Hematopoietic multipotent progenitor cell (in vitro differentiated cells): ENCODE measurements at places on chromosomes 12 and 14.

- no peak for DNase-seq
These were observed 108.2 kb downstream of the PRICKLE1 start for GRCh38 chr12:42481368-42481767.

- DNase-seq = no peak
These were observed 22.5 kb upstream of the PTGDR start for GRCh38 chr14:52244997-52245396.

GRCh38 chr12:124795081-124795948, 68.3 kb downstream of the SCARB1 start:
- DNase-seq = no peak

DNA sequence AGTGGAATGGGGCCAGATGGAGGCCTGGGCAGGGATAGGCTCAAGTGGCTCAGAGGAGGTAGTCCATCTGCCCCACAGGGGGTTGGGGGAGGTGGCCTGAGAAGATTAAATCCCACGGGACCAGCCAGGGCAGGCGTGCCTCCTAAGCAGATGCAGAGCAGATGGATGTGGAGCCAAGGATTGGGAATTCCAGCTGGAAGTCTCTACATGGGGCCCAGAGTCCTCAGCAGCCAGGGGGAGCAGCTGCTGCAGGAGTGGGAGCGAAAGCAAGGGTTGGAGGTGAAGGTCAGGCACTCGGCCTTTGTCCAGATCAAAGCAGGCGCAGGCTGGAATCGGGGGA, 42.4 kb upstream of the VRK1 start:
- DNase-seq = no peak

- no peak for DNase-seq
These were observed 7.7 kb downstream of the GATC start for GRCh38 chr12:120453977-120454376.

DNA sequence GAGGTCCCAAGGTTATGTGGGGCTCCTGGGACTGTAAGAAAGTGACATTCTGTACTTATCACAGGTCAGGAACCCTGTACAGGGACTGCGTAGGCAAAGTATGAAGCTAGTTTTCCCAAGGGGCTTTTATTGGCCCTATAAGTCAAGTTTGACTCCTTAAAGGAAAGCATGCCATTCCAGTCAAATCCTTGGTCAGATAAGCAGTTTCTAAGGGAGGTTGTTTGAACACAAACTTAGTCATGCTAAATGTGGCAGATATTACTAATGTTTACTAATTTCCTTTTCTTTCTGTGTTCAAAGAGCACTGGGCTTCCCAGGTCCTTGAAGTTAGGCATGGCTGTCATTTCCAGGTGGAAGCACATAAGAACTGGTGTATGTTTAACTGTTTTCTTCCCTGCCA, 472.4 kb downstream of the ATP23 start:
- DNase-seq = no peak

GRCh38 chr14:31106768-31107167, 80.6 kb upstream of the STRN3 start:
- DNase-seq = no peak

GRCh38 chr14:64501411-64502171, 2.0 kb downstream of the ZBTB25 start:
- no peak for DNase-seq

- peak; percentile 43 for DNase-seq
These were observed 59.1 kb upstream of the MED13L start for GRCh38 chr12:116336542-116337065.

DNA sequence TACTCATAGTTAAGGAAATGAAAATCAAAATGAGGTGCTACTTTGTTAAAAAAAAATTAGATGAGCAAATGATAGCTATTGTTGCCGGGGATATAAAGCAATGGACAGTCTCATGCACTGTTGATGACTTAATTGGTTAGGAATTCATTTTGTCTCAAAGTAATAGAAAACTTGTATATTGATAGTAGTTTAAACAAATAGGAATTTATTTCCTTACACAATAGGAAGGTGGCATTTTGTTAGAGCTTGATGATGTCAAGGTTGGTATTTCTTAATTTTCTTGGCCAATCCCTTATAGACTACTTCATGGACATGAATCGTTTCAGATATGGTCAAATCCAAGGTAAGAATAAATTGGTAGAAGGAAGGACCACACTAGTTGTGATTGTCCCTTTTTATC, 7.8 kb downstream of the PRPF39 start:
- no peak for DNase-seq

- DNase-seq = no peak
These were observed 23.3 kb downstream of the PAX9 start for GRCh38 chr14:36684946-36685345.

GRCh38 chr12:91361864-91362263, 179.2 kb upstream of the DCN start:
- DNase-seq = peak; percentile 22

GRCh38 chr14:73977896-73978295, 27.8 kb downstream of the COQ6 start:
- DNase-seq = no peak

DNA sequence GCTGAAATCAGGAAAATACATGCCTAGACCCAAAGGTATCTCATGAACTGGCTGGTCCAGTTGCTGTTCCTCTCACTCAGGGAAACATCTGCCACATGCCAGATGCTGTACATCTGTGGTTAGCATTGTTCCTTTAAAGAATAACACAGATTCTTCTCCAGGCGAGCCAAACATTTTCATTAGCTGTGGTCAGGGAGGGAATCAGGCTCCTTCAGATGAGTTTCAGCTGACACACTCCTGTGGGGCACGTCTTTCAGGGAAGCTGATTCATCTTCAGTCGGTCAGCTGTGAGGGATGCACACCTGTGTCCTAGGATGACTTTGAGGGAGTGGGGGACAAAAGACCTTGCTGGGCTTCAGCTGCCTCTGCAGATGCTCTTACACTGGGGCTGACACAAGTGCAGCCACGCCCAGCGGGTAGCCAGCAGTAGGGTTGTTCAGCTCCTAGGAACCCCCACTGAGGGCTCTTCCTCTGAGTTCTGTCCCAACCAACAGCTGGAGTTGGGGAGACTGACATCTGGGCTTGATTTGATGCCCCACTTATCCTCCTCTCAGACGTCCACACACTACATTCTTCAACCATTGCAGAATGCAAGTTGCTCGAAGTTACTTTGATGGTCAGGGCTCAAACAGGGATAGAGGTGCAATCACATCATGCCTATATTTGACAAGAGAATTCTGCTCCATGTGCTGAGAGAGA, 155.0 kb downstream of the NUAK1 start:
- no peak for DNase-seq

- DNase-seq = no peak
These were observed 9.2 kb upstream of the CCDC196 start for GRCh38 chr14:66476964-66477363.

DNA sequence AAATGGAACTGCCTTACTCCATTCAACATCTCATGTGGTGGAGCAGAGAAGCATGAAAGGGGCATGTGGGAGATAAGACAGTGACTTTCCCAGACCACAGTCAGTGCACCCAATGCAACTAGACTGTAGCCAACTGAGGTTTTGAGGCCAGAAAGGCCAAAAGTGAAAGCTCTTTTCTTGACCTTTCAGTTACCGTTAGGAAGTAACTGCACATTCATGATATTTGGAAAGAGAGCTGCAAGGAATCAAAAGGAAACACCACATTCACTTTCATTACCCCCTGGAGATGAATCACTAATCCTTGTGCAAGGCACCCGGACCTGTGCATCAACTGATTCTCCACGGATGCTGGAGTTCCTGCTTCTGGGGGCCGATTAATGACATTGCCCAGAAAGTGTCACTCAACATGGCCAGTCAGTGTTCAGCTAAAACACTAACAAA, 72.9 kb upstream of the ELK3 start:
- no peak for DNase-seq

DNA sequence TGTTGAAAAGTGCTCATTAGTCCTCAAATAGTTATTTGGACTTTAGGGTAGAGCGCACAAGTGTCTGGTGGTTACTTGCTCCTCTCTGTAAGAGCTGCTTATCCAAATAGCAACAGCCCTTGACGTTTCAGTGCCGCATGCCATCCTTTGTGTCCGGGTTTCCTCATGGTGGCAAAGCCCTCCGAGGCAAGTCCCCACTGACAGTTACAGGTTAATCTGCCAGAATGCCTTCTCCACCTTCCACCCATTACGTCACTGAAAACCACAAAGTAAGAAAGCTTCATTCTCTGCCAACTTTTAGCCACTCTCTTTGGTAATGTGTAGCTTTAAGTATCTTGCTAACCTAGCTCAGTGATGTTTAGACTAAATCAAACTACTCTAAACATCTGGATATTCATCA, 78.6 kb downstream of the POLR3B start:
- DNase-seq = no peak

DNA sequence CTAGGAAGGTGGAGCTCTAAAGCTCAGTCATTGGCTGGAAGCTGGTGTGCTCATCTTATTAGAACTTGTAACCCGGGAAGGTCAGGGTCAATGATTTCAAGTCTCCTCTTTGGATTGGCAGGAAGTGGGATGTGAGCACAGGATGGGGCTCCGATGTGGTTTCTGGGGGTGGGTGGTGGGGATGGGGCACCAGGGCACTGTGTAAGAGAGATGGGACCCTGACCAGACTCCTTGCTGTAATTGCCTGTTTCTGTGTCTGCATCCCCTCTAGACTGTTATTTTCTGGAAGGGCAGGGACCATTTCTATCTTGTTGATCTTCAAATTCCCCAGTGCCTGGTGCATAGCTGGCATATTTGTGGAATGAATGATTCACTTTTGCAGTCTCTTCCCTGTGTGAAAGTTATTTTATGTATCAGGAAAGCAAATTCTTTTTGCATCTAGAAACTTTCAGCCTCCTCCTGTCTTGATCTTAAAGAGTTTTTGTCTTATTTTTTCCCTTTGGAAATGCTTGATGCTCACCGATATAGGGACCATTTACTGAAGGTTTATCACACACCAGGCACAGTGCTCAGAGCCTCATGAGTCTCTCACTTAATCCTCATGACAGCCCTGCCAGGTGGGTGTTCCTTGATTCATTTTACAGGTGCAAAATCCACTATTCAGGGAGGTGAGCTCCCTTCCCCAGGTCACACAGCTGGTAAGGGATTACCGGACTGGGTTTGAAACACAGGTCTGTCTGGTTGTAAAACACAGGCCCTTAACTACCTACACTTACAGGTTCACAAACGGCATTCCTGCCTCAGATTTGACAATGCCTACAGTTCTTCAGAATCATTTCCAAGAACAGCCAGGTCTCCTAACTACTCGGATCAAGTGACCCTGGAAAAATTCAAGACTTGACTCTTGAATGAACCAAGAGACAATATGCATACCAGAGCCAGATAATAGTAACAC, 86.9 kb upstream of the IGF1 start:
- DNase-seq = no peak

DNA sequence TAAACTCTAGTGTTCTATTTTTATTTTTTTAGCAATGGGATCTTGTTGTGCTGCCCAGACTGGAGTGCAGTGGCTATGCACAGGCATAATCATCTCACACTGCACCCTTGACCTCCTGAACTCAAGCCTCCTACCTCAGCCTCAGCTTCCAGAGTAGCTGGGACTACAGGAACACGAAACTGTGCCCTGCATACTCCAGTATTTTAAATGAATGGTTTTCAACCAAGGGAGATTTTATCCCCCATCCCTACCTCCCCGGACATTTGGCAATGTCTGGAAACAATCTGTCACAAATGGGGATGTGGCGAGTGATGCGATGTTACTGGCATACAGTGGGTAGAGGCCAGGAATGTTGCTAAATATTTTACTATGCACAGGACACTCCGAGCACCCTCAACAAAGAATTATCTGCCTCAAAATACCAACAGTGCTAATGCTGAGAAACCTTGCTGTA, 2.1 kb downstream of the CBX5 start:
- no peak for DNase-seq

- no peak for DNase-seq
These were observed 200.7 kb upstream of the FOXN3 start for GRCh38 chr14:89617481-89618329.

DNA sequence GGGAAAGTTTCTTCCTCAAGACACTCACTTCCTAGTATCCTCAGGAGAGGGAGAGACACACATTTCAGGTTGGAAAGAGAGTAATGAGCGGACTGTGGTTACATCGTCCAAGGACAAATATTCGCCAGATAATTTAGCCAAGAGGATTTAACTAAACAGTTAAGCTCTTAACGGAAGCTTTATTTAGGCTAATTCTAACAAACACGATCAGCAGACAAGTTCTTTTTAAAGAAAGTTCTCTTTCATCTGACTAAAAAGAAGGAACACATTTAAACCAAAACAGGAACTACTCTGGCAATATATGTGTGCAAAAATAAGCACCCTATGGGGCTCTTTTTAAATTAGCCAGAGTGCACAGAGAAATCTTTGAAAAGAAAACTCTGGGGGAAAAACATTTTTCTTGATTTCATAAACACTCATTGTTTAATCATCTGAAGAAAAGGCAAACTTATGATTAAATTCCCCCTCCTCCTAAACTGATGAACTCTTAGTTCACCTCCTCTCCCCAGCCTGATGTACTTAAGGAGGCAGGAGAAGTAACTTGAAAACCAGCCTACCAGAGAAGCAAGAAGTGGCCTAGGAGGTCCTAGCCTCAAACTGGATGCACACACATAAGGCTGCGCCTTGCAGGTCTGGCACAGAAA, 13.3 kb upstream of the BTG1 start:
- no peak for DNase-seq

- DNase-seq = no peak
These were observed 24.3 kb downstream of the DACT1 start for GRCh38 chr14:58662018-58662417.

DNA sequence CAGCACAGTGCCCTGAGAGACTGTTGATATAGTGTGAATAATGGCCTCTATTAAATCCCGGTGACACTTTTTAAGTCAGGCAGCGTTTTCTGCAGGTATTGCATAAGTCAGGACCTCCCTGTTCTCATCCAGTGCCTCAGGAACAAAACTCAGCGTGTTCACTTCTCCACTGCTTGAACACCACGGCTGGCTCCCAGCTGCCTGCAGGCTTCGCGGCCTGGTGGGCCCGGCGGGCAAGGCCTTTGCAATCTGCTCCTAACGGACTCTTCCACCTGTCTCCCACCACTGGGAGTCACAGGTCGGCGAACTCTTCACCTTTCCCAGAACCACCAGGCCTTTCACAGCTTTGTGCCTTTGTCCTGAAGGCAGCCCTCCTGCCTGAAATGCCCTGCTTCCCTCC, 18.7 kb downstream of the RFX4 start:
- no peak for DNase-seq

GRCh38 chr14:102293781-102294180, 11.2 kb downstream of the MOK start:
- no peak for DNase-seq

DNA sequence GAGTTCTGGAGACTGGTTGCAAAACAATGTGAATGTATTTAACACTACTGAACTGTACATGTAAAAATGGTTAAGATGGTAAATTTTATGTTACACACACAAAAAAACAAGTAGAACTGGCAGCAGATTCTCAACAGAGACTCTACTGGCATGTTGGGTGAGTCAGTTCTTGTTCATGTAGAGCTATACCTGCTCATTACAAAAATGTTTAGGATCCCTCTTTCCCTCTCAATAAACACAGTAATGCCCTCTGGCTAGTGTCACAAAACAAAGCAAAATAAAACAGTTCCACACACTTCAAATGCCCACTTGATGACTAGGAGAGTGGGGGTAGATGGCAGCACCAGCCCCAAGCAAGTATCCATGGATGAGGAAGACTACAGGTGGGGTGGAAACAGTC, 13.7 kb upstream of the ZNF740 start:
- no peak for DNase-seq

- no peak for DNase-seq
These were observed 237.6 kb upstream of the CRY1 start for GRCh38 chr12:107330831-107331431.

GRCh38 chr12:124451637-124452243, 115.7 kb downstream of the NCOR2 start:
- DNase-seq = no peak
